ENCODE measurements at places on chromosomes 11 and 22. TPM values are rescaled to one million over a fixed set of nuclear protein-coding genes. Genes with fewer than 3 reads are reported as not detected.

DNA sequence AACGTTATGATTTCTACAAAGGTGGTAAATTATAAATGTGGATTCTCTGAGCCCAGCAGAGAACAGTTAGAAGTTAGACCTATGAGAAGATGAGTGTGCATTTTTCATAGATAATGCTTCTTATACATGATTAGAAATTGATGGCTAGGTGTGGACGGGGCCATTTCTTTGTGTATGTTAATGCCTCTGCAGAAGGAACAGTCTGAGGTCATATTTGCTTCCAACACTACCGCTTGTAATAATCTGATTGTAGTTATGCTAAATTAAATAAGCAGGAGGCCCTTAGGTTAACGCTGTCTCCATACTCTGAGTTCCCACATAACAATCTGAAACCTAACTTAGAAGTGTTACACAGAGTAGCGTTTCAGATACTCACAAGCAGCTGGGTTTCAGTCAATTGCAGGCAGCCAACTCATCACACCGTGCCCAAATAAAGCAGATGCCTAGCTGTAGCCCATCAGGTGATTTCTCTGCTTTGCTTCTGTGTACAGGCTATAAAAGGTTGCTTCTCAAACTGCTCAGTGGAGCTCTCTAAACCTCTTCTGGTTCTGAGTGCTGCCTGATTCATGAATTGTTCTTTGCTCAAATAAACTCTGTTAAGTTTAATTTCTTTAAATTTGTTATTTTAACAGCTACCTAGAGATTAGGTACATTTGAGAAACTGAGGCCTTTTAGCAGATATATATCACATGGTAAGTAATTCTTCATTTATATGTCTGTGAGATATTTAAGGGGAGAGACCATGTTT, 638.8 kb upstream of the CCDC90B start:
- H3K4me1 ChIP-seq: no peaks in the 10 kb centered on the region
- no peak overlapping the region for H3K4me3 ChIP-seq
- no peak for DNase-seq

Gene FAM76B
- total RNA-seq: 76.9 TPM

Gene HEPACAM
- not detected for total RNA-seq

DNA sequence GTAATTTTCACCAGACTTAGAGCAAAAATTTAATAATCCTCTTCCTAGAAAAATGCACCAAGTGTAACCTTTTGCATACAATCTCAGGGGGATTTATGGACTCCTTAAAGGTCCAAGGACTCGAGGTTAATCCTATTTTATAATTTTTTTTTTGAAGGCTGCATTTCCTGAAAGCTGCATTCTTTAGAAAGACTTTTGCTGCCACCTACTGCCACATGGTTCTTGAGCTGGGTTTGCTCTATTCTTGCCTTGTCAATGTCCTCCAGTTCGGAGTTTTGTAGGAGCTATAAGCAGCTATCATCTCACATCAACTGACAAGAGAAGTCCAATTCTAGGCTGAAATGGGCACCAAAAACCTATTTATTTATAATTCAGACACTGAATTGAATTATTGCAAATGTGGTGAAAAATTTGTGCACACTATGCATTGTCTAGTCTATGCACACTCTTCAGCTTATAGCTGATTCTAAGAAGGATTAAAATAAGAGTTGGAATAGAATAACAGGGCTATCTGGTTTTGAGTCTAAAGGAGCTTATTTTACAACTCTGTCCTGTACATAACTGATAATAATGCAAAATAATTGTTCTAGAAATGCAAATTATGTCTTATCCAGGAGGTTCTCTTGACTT, 31.3 kb downstream of the TRAF6 start:
- H3K36me3 ChIP-seq: no peaks in the 10 kb centered on the region
- H3K4me1 ChIP-seq: peaks cover 6% of the 10 kb centered on the region
- no peak overlapping the region for H3K27ac ChIP-seq
- H3K4me3 ChIP-seq: no peak overlapping the region

DNA sequence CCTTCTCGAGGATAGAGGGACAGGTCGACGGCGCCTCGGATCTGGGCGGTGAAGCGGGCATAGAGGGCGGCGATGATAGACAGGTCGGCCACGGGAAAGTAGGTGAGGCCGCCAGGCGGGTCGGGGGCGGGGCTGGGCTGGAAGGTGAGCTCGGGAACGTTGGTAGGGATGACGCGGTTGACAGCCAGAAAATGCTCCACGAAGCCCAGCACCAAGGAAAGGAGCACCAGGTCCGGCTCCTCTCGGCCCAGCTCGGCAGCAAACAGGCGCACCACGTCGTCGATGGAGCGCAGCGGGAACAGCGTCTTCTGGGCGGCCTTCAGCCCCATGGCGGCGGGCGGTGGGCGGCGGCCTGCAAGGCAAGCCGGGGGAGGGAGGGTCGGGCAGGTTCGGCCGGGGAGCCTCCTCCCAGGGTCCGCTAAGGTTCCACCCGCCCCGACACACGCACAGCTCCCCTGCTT, 540 bp downstream of the MEN1 start:
- peak overlapping the region; percentile 89 for H3K4me3 ChIP-seq
- H3K27ac ChIP-seq: peak overlapping the region; percentile 93
- no peaks in the 10 kb centered on the region for H3K27me3 ChIP-seq
- peak; percentile 42 for DNase-seq

Gene ALX4
- not detected for total RNA-seq

Gene OR52I1
- total RNA-seq: not detected

GRCh38 chr11:58622344-58622743, at the start of gene CNTF:
TSS of gene CNTF (plus strand) at chr11:58622665. CDS start at chr11:58622753, 88 bp downstream.
- H3K4me3 ChIP-seq: no peak within 1 kb of the TSS
- no peak within 1 kb of the TSS for H3K27ac ChIP-seq
- DNase-seq: no peak

DNA sequence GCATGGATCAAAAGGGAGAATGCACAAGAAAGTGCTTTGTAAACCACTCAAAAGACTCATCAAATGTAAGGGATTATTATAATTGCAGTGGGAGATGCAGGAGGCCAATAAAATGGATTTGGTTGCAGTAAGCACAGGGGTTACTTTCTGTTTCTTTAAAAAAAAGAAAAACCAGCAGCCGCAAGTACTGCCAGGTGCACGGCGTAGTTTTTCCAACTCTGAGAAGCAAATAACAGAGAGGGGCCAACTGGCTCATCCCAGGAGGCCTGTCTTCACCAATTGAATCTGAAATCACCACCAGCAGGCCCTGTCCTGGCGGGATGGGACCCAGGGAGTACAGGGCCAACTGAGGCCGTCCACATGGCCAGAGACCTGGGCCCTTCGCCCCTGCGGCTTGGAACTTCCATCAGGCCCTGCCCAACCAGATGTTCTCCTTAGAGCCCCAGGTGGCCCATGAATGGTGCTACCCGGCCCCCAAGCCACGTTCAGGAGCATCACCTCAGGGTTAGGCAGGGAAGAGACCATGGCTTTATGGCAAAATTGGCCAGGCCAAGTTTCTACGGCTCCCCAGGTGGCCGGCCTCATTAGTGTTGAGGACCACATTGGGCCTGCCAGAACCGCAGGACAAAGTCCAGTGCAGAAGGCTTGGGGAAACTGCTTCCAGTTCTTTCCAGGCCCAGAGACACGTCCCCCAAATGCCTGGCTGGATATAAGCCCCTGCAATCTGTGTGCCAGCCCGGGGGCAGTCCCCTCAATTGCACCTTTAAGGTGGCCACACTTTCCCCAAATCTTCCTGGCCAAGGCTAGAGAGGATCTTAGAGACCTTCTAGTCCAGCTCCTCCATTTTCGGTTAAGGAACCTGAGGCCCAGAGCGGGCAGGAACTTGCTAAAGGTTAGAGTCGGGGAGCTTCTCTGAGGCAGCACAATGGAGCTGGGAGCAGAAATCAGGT, 61.7 kb downstream of the CHRDL2 start:
- H3K4me3 ChIP-seq: no peak overlapping the region
- no peak for DNase-seq
- no peaks in the 10 kb centered on the region for H3K4me1 ChIP-seq
- no peaks in the 10 kb centered on the region for H3K36me3 ChIP-seq
- H3K27ac ChIP-seq: no peak overlapping the region

- no peaks in the 10 kb centered on the region for H3K27me3 ChIP-seq
- no peak for DNase-seq
- H3K36me3 ChIP-seq: no peaks in the 10 kb centered on the region
Measured at GRCh38 chr11:3815845-3816244, 7.5 kb downstream of the PGAP2 start.

GRCh38 chr11:62324731-62325556, 12.3 kb upstream of the ASRGL1 start:
- H3K4me3 ChIP-seq: no peak overlapping the region
- H3K27me3 ChIP-seq: no peaks in the 10 kb centered on the region
- H3K4me1 ChIP-seq: no peaks in the 10 kb centered on the region
- H3K36me3 ChIP-seq: no peaks in the 10 kb centered on the region
- DNase-seq: peak; percentile 66

GRCh38 chr22:22773979-22774604, 113.5 kb upstream of the IGLL5 start:
- H3K27me3 ChIP-seq: no peaks in the 10 kb centered on the region
- DNase-seq: no peak

- no peak overlapping the region for H3K27ac ChIP-seq
- H3K27me3 ChIP-seq: no peaks in the 10 kb centered on the region
- no peaks in the 10 kb centered on the region for H3K4me1 ChIP-seq
- H3K4me3 ChIP-seq: no peak overlapping the region
- no peak for DNase-seq
Measured at GRCh38 chr11:36312611-36313472, 16.8 kb downstream of the PRR5L start.

Gene LRRC32
- 1.4 TPM for total RNA-seq

Gene C11orf24
- total RNA-seq: 26.1 TPM

Data from natural killer cell (primary cell).